ENCODE measurements at places on chromosomes 7 and 10. TPM values are rescaled to one million over a fixed set of nuclear protein-coding genes. Genes with fewer than 3 reads are reported as not detected.

Gene TMEM176B
- 99.1 TPM for total RNA-seq

DNA sequence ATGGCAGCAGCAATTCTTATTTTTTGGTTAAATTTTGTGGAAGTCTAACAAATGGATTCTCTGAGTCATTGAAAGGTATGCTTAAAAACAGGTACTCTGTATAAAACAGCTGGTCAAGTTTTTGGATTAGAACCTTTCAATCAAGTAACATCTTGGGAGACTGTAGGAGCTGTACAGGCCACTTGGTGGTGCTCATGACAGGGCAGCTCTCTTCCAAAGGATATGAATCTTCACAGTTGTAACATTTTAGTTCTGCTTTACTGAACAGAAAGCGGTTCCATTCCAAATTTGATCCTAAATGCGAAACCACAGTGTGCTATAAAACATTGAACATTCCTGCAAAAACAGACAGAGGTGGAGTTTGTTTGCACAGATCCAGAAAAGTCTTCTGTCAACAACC lies 44.5 kb upstream of the AGR3 start:
- H3K36me3 ChIP-seq = no peaks in the 10 kb centered on the region
- peak; percentile 31 for DNase-seq
- H3K27ac ChIP-seq = no peak overlapping the region
- H3K27me3 ChIP-seq = no peaks in the 10 kb centered on the region

DNA sequence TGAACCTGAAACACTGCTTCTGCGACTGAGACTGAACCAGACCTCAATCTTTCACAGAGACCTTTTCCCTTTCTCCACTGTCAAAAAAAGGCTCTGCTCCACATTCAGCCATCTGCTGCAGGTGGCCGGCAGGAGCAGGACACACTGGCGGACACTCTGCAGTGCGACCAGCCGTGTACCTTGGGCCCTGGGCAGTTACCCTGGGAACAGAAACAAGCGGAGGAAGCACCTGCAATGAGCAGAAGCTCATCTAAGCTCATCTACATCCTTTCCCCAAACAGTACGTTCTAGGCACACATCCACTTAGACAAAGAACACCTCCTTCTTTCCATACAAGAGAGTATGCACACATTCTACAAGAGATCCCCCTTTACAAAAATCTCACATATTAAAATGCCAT lies 22.8 kb downstream of the VOPP1 start:
- H3K27me3 ChIP-seq = no peaks in the 10 kb centered on the region
- no peak for DNase-seq
- H3K27ac ChIP-seq = no peak overlapping the region
- H3K36me3 ChIP-seq = no peaks in the 10 kb centered on the region
- H3K4me1 ChIP-seq = peaks cover 44% of the 10 kb centered on the region

Gene CRPPA
- total RNA-seq = 3.3 TPM

DNA sequence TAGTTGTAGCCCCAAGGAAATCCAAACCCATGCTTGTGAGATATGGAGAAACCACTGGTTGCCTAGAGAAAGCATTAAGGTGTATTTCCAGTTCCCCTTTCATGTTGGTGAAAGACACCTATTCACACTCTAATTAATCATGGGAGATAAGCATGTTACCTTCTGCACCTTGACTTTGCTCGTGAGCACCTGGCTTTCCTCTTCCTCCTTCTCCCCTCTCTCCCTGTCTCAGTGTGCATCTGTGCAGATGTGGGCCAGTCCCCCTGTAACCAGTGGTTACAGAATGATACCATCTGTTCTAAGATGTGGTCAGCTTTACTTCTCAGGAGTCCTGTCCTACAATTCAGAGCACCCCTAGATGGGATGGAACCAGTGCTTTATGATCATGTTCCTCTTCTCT lies 160.6 kb downstream of the LCOR start:
- no peaks in the 10 kb centered on the region for H3K4me1 ChIP-seq
- no peak overlapping the region for H3K4me3 ChIP-seq
- H3K36me3 ChIP-seq = no peaks in the 10 kb centered on the region
- H3K27ac ChIP-seq = no peak overlapping the region
- DNase-seq = no peak

DNA sequence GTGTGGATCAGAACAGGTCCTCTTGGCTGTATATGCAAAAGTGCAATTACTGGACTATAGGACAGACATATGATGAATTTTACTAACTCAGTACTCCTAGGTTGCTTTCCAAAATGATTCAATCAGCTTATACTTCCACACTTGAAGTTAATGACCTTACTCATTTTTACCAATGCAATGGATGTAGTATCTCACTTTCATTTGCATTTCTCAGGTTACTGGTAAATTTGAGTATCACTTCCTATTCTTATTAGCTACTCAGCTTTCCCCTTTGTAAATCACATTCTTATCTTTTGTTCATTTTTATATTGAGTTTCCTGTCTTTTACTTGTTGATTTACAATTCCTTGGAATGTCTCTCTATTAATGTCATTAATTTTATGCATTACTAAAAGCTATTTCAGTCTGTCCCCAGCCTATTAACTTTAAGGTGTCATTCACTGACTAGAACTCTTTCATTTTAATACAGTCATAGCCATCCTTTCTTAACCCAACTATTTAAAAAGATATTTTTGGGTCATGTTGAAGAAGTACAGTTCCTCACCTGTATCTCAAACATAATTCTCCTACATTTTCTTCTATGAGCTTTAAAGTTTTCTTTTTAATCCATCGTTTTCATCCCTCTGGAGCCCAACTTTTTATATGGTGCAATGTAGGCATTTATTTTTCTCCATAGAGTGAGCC lies 88.6 kb downstream of the VIM start:
- H3K4me3 ChIP-seq = no peak overlapping the region
- no peak for DNase-seq
- no peaks in the 10 kb centered on the region for H3K27me3 ChIP-seq
- H3K4me1 ChIP-seq = no peaks in the 10 kb centered on the region

GRCh38 chr10:34101001-34101400 lies 714.1 kb downstream of the PARD3 start:
- no peaks in the 10 kb centered on the region for H3K27me3 ChIP-seq
- no peak overlapping the region for H3K4me3 ChIP-seq
- no peak for DNase-seq
- no peaks in the 10 kb centered on the region for H3K4me1 ChIP-seq

DNA sequence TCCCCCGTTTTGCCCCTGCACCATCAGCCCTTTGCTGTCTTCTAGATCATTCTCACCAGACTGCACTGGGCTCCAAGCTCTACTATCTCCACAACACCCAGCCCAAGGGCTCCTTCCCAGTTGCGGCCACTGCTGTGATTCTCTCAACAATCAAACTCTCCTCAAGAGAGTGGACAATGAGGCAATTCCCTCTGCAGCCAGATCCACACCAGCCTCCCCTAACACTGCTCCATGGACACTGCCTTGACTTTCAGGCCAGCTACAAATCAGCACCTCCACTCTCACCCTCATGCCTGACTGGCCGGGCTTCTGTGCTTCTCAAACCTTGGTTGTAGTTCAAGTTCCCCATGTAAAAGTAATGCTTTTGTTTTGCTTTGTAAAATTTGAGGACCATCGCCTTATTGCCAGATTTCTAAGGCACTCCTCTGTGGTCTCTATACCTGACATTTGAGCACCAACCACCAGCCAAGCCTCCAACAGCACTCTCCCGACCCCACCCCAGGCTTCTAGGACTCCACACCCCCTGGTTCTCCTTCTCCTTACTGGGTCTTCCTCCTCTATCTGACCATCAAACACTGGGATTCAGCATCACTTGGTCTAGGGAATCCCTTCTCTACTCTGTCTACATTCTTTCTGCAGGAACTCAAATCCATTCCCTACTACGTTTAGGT lies 45.4 kb downstream of the PPIF start:
- no peak overlapping the region for H3K4me3 ChIP-seq
- no peaks in the 10 kb centered on the region for H3K4me1 ChIP-seq
- no peak overlapping the region for H3K27ac ChIP-seq
- H3K36me3 ChIP-seq = peaks cover 9% of the 10 kb centered on the region

Gene BUD23
- 60.2 TPM for total RNA-seq

- no peak overlapping the region for H3K4me3 ChIP-seq
- peak; percentile 0 for DNase-seq
- no peaks in the 10 kb centered on the region for H3K27me3 ChIP-seq
- no peak overlapping the region for H3K27ac ChIP-seq
- H3K4me1 ChIP-seq = peaks cover 23% of the 10 kb centered on the region
Measured at GRCh38 chr10:127925471-127926207, 18.7 kb downstream of the PTPRE start.

DNA sequence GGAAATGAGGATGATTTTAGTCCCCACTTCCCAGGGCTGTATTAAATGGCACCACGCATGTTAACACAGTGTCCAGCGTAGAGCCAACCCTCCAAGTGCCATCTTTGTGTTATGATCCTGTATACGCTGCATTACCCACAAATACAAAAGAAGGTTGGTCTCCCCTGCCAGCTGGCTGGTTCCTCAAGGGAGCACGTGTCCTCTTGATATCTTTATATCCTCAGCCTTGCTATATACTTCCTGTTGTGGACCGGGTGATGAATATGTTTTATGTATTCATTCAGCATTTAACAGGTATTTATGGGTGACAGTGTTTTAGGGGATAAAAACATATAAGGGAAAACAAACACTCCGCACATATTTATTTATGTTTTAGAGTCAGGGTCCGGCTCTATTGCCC lies 23.2 kb upstream of the PRRT4 start:
- no peak overlapping the region for H3K4me3 ChIP-seq
- no peak for DNase-seq
- H3K4me1 ChIP-seq = peaks cover 3% of the 10 kb centered on the region
- no peak overlapping the region for H3K27ac ChIP-seq
- H3K27me3 ChIP-seq = no peaks in the 10 kb centered on the region

Gene WDR86
- 1.4 TPM for total RNA-seq

Gene ARL3
- 4.8 TPM for total RNA-seq

Gene VSTM2A
- 0.52 TPM for total RNA-seq

DNA sequence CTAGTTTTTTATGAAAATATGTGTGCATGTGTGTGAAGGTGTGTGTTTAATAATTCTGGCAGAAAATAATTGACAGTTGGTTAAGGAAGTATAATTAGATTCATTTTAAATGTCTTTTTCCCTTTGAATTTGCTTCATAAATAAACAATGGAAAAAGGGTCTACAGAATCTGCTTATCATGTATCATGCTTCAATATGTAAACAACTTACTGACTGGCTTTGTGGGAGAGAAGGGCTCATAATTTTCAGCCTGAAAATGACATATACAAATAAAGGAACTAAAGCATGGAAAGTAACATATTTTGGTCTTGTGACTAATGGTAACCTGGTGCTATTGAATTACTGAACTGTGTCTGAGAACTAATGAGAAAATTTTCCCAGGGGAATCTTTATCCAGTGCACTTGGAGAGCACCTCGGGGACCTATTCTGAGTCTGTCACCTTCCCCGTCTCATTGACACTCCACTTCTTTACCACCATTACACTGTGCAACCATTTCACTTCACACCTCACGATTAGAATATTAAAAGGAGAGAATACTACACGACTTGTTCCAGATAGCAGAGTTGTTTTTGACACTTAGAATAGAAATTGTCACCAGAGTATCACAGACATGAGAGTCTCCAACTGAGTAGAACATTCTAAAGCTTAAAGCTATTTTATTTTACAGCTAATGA lies 298.6 kb downstream of the TFEC start:
- no peak overlapping the region for H3K27ac ChIP-seq
- no peaks in the 10 kb centered on the region for H3K36me3 ChIP-seq
- H3K4me3 ChIP-seq = no peak overlapping the region
- H3K27me3 ChIP-seq = no peaks in the 10 kb centered on the region

GRCh38 chr7:108147031-108147563 lies 16.9 kb upstream of the LAMB4 start:
- no peak overlapping the region for H3K4me3 ChIP-seq
- H3K27me3 ChIP-seq = no peaks in the 10 kb centered on the region
- DNase-seq = no peak
- H3K4me1 ChIP-seq = no peaks in the 10 kb centered on the region
- H3K27ac ChIP-seq = no peak overlapping the region
- no peaks in the 10 kb centered on the region for H3K36me3 ChIP-seq

- no peak overlapping the region for H3K4me3 ChIP-seq
- H3K27me3 ChIP-seq = no peaks in the 10 kb centered on the region
- peaks cover 57% of the 10 kb centered on the region for H3K4me1 ChIP-seq
Measured at GRCh38 chr10:5945561-5946418, 31.6 kb downstream of the IL15RA start.

DNA sequence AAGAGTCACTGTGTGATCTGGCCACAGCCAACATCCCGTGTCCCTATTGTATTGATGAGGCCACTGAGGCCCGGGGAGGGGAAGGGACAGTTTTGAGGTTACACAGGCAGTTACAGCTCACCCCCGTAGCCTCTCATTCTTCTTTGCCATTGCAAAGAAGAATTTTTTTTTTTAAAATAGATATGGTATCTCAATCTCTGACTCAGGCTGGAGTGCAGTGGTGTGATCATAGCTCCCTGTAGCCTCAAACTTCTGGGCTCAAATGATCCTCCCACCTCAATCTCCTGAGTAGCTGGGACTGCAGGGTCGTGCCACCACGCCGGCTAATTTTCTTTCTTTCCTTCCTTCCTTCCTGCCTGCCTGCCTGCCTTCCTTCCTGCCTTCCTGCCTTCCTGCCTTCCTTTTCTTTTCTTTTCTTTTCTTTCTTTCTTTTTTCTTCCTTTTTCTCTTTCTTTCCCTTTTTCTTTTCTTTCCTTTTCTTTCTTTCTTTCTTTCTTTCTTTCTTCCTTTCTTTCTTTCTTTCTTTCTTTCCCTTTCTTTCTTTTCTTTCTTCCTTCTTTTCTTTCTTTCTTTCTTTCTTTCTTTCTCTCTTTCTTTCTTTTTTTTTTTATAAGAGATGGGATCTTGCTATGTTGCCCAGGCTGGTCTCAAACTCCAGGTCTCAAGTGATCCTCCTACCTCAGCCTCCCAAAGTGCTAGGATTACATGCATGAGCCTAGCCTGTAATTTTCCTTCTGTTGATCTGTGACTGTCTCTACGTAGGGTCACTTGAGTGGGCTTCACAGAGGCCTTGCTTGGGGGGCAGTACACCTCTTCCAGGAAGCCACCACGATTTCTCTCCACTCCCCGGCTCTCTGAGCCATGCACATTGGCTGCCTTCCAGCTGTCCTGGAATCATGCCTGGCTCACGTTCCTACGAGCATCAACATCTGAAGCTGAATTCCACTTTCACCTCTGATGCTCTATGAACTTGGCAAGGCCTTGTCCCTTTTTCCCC lies 31.3 kb downstream of the TMEM270 start:
- H3K4me1 ChIP-seq = no peaks in the 10 kb centered on the region
- no peak for DNase-seq
- H3K4me3 ChIP-seq = no peak overlapping the region
- no peak overlapping the region for H3K27ac ChIP-seq
- H3K27me3 ChIP-seq = no peaks in the 10 kb centered on the region

Gene PKD2L1
- not detected for total RNA-seq

- no peaks in the 10 kb centered on the region for H3K36me3 ChIP-seq
- H3K27me3 ChIP-seq = no peaks in the 10 kb centered on the region
- peak overlapping the region; percentile 97 for H3K27ac ChIP-seq
- peak; percentile 85 for DNase-seq
- H3K4me3 ChIP-seq = no peak overlapping the region
- H3K4me1 ChIP-seq = peaks cover 46% of the 10 kb centered on the region
Measured at GRCh38 chr10:97687785-97688781, 1.0 kb upstream of the AVPI1 start.

Gene PROSER2
- 1.9 TPM for total RNA-seq

- no peak for DNase-seq
- H3K4me3 ChIP-seq = no peak overlapping the region
- no peak overlapping the region for H3K27ac ChIP-seq
- peaks cover 34% of the 10 kb centered on the region for H3K4me1 ChIP-seq
- no peaks in the 10 kb centered on the region for H3K36me3 ChIP-seq
Measured at GRCh38 chr10:58275261-58275660, 6.3 kb downstream of the CISD1 start.

All from adrenal gland (tissue), 19 donors.